Occipital lobe (tissue), 3 donors: ENCODE measurements at places on chromosomes 11 and 22. TPM values are rescaled to one million over a fixed set of nuclear protein-coding genes. Genes with fewer than 3 reads are reported as not detected.

SERPIND1 gene
- 2.7 TPM for total RNA-seq

MS4A3 gene
- total RNA-seq = 0.16 TPM

OR51B5 gene
- total RNA-seq = 0.47 TPM

FGF3 gene
- total RNA-seq = not detected

GRK3 gene
- total RNA-seq = 62.9 TPM

IGSF22 gene
- 0.16 TPM for total RNA-seq

H19 gene
- total RNA-seq = 10.8 TPM

TMPRSS6 gene
- total RNA-seq = not detected

LTO1 gene
- 17.9 TPM for total RNA-seq

PHOX2A gene
- total RNA-seq = not detected

UBQLN3 gene
- not detected for total RNA-seq
